LoVo (cell line): ENCODE measurements at places on chromosomes 16 and 17.

DNA sequence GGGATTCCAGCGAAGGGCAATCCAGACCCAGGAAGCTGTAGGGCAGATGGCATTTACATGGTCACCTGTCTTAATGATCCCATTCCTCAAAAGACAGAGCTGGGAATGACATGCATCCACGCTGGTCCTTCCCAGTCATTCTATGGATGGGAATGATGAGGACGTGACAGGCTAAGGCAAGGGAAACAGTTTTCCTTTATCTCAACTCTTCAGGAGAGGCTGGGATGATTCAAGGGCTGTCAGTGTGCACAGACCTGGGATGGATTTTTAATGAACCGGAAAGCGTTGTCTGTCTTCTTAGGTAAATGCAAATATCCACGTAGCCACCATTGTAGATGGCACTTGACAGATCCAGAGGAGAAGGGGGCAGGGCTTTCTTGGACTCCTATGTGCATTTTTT lies 483.2 kb upstream of the EEF2KMT start:
- no peak for DNase-seq

DNA sequence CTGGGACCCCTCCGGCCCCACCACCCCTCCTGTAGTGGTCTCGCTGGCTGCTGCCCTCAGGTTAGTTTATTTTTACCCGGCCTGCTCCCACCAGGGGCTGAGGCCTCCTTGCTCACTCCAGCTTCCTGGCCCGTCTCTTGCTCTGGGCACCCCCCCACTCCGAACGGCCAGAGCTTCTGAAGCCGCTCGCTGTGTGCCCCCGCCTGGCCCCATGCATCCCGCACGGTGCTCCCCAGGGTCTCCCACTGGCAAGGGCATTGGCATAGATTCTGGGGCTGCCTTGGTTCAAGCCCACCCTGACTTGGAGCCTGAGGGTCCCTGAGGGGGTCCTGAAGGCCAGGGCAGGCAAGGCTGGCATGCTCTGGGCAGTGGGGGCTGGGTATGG lies 186.4 kb downstream of the SEC14L1 start:
- no peak for DNase-seq

DNA sequence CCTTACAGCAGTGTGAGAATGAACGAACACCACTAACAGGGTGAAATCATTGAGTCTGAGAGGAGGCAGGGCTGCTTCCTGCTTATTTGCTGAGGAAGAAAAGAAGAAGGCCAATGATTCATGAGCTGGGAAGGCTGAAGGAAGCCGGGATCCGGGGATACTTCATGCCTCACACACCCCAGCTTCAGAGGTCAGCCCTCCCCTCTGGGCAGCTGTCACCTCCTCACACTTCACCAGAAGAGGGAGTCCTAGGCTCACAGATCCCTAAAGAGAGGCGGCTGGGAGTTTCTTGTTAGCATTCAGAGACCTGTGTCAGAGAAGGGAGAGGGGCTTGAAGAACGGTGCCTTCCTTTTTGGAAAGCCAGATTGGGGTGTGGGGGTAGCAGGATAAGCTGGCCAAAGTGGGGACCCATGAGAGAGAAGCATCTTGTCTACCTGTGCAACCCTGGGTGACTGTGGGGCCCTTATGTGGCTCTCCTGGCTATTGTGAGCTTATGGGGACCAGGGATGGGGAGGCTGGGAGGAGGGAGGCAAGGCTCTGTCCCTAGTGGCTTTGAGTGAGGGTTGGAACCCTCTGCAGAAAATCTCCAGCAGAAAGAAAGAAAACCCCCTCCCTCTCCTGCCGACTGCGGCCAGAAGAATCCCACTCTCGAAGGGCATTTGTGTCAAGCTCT lies 94.6 kb downstream of the RGS9 start:
- peak; percentile 80 for DNase-seq

DNA sequence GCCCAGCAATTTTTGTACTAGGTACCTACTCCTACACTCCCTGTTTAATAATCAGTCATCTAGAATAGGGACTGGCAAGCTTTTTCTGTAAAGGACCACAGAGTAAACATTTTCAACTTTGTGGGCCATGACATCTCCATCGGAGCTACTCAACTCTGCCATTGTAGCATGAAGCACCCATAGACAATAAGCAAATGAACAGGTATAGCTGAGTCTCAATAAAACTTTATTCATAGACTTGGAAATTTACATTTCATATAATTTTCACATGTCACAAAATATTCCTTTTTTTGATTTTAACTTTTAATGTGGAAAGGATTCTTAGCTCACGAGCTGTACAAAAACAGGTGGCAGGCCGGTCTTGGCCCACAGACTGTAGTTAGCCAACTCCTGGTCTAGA lies 345.8 kb downstream of the SOX9 start:
- DNase-seq, result no peak

DNA sequence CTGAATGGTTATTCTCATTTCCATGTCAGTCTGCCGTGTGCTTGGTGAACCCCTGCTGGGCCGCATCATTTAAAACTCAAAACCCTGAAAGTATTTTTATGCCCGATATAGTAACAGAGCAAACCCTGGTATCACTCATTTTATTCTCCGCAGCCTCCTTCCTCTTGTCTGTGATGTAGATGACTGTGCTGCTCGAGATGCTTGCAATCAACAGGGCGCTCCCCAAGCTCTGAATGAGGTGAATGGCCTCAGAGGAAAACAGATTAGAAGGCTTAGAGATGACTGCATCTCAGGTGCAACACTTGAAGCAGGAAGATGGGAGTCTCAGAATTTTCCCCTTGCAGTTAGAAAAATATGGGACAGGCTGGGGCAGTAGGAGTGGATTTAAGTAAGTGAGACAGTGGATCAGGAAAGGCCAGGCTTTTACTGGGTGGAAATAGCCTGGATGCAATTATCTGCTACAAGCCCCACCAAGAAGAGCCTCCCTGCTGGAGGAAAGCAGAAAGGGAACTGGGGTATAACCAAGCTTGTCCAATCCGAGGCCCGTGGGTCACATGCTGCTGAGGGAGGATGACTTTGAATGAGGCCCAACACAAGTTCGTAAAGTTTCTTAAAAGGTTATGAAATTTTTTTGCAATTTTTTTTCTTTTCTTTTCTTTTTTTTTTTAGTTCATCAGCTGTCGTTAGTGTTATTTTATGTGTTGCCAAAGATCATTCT lies 166.9 kb downstream of the CDH13 start:
- no peak for DNase-seq

DNA sequence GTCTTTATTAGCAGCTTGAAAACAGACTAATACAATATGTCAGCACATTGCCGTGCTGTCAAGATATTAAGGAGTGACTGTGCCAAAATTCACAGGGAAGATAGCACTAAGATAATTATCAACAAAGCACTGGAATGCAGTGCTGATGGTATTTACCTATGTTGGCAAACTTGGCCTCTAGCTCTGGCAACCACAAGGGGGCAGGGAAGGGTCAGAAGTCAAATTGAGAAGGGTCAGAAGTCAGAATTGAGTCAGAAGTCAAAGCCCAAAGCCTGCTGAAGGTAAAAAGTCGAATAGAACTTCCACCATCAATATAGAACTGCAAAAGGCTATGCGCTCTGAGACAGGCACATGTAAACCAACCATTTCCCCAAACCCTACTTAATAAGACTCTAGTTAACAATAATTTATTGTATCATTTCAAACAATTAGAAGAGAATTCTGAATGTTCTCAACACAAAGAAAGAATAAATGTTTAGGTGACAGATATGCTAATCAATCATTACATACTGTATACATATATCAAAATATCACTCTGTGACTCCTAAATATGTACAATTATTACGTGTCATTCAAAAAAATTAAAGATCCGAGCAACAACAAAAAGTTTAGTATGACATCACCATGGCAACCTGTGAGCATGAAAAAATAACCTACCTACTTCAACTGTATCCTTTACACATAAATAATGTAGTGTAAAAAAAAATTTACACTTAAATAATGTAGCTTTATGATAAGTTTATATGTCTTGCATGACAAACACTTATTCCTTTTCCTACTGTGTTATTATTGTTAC lies 916.1 kb downstream of the KCNJ2 start:
- DNase-seq, result peak; percentile 35

- DNase-seq, result no peak
These were observed 530 bp downstream of the GSG1L start for GRCh38 chr16:28062847-28063521.

DNA sequence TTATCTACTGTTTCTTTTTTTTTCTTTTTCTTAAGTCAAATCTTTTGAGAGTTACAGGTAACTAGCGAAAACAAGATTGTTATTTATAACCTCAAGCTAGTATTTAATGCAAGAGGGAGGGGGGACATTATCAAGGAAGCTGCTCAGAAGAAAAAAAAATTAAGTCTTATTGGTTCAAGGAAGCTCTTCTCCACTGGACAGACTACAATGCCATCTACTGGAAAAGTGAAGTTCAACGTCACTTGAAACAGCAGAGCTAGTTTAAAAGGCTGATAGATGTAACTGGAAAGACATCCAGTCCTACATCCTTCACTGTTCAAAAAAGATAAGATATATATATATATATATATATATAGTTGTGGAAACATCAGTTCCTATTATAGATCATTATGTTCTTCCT lies 418.0 kb upstream of the PSMD7 start:
- peak; percentile 54 for DNase-seq

DNA sequence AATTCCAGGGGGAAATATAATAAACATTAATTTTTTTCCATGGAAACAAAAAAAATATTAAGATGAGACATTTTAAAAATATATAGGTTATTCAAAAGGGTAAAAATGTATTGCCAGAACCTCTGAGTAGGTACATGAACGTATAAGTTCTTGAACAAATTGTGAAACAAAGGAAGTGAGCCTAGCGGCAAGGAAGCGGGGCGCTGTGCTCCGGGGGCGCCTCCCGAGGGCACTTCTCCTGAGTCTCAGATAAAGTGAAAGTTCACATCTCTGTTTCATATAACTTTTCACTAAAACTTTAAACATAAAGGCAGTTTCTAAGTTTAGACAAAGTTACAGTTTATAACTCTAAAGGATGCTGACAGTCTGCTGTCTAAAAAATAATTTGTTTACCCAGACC lies 52.3 kb downstream of the TNRC6C start:
- DNase-seq, result no peak

- DNase-seq, result no peak
These were observed 37.2 kb downstream of the IRF8 start for GRCh38 chr16:85935974-85936760.

GRCh38 chr17:27296428-27296979 lies 2.6 kb downstream of the WSB1 start:
- no peak for DNase-seq

DNA sequence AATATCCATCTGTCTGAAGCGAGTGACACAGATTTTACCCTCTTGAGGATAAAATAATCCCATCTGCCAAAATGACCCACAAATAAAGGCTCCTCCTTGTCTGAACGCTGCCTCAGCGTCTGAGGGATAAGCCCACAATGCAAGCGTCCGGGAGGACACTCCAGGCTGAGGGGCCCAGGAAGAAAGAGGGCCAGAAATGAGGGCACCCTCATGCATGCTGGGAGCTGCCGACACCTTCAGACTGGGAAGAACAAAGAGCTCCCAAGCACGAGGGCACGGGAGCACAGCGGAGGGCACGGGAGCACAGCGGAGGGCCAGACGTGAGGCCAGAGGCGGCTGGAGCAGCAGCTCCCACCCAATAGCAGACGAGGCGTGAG lies 126.9 kb downstream of the ZNF778 start:
- no peak for DNase-seq

DNA sequence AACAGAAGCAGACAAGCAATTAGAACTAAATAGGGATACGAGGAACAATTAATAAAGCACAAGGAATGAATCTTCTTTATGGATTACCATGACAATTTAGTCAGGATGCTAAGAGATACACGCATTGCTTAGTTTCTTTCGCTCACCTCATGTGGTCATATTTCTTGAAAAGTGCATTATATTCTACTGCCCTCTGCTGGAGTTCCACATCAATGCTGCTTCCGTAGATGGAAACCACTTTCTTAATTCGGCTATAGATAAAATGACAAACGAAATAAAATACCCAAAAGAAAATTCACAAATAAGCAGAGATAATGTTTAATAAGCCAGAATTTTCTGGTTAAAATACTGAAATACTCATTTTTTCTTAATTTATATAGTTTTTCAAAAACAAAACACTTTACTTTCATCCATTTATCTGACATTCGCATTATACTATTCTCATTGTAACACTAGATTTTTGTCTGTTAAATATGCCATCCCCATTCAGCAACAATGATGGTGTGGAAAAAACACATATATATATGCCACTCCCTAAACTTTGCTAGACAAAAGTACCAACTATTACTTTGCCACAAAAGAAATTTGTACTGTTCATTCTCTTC lies 22.0 kb upstream of the PHLPP2 start:
- peak; percentile 46 for DNase-seq

DNA sequence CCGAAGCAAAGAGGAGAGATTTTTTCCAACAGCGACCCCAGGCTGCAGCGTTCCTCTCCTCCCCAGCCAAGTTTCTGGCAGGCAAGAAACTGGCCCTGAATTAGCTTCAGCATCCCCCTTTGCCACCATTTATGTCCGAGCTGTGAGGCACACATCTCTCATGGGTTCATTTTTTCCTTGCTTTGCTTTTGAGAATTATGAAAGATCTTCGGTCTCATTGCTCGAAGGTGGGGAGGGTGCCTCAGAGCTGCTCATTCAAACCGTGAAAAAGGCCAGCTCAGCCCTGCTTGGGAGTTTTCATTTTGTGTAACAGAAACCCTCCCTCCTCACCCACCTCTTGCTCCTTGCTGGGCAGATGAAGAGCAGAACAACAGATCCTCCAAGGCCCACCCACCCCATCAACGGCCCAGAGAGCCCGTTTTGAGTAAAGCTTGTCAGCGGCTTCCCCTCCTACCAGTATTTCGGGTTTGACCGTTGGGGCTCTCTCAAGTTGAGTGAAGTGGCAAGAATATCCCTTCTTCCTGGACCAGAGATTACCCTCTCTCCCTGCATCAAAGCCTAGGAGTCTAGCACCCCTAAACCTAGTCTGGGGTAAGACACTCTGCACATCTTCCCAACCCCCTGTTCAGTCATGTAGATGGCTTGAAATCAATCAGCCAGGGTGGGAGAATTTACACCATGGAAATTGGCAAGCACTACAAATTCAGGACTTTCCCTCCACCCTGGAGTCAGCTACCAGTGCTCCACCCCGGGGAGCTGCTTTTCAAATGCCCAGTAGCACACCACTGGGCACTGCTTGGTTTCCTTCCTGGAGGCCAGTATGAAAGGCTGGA lies 1.8 kb downstream of the CCR7 start:
- DNase-seq, result no peak

GRCh38 chr16:54628796-54629625 lies 301.7 kb upstream of the IRX5 start:
- no peak for DNase-seq

GRCh38 chr17:65496801-65497200 lies 64.6 kb downstream of the AXIN2 start:
- no peak for DNase-seq

GRCh38 chr16:24731722-24732419 lies 2.4 kb downstream of the TNRC6A start:
- DNase-seq, result no peak

GRCh38 chr17:17029938-17030337 lies 12.3 kb upstream of the MPRIP start:
- DNase-seq, result no peak

DNA sequence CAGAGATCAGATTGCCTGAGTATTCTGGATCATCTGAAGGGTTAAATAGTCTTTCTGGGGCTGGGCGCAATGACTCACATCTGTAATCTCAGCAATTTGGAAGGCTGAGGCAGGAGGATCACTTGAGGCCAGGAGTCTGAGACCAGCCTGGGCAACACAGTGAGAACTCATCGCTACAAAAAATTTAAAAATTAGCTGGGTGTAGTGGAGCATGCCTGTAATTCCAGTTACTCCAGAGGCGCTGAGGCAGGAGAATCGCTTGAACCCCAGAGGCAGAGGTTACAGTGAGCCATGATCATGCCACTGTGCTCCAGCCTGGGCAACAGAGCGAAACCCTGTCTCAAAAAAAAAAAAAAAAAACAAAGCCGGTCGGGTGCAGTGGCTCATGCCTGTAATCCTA lies 15.7 kb downstream of the MVP start:
- DNase-seq, result no peak

- no peak for DNase-seq
These were observed 39.8 kb downstream of the SLC6A2 start for GRCh38 chr16:55695595-55695994.
